NCI-H187 (cell line): ENCODE measurements at places on chromosomes 13 and 19.

GRCh38 chr13:29963089-29963488 lies 112.7 kb upstream of the UBL3 start:
- DNase-seq, result no peak

DNA sequence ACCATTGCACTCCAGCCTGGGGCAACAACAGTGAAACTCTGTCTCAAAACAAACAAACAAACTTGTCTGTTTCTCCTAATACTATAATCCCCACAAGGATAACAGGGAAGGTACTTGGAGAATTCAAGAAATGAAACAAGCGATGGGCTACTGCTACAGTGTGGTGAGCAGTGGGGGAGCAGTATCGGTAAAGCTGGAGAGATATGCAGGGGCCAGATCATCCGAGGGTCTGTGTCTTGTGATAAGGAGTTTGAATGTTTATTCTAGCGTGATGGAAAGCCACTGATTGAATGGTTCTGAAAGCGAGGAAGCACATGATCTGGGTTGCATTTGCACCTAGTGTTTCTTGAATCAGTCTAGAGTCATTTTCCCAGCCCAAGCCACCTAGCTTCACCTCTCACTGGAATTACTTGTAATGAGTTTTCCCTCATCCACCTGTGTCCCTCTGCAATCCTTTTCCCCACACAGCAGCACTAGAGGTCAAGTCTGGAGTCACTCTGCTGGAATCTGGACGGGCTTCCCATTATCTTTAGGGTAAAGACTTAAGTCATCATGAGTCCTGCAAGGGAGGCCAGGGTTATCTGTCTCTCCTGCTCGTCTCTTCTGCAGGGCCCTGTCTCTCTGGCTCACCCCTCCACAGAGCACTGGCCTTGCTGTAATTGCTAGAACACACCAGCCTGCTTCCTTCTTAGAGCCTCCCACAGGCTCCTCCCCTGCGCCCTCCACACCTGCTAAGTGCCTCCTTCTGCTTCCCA lies 162.3 kb downstream of the KLF5 start:
- DNase-seq, result no peak

DNA sequence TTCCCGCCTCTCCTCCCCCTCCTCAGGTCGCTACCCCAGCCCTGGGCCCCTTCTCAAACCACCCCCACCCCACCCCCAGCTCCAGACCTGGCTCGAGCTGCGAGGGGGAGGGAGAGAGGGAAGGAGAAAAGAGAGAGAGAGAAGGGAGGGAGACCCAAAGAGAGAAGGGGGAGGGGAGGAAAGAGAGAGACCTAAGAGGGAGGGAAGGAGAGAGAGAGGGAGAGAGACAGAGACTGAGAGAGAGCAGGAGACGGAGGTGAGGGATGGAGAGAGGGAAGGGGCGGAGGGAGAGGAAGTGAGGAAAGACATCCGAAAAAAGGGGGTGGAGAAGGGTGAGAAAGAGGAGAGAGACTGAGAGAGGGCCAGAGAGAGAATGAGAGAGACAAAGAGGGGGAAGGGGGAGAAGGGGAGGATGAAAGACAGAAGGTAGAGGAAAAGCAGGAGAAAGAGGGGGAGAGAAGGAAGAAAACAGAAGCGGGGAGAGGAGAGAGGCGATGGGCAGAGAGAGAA lies 2.0 kb upstream of the SPACA6 start:
- no peak for DNase-seq

GRCh38 chr19:1282588-1283206 lies 3.0 kb upstream of the EFNA2 start:
- DNase-seq, result no peak

GRCh38 chr19:8004723-8005513 lies 523 bp downstream of the ELAVL1 start:
- DNase-seq, result no peak

DNA sequence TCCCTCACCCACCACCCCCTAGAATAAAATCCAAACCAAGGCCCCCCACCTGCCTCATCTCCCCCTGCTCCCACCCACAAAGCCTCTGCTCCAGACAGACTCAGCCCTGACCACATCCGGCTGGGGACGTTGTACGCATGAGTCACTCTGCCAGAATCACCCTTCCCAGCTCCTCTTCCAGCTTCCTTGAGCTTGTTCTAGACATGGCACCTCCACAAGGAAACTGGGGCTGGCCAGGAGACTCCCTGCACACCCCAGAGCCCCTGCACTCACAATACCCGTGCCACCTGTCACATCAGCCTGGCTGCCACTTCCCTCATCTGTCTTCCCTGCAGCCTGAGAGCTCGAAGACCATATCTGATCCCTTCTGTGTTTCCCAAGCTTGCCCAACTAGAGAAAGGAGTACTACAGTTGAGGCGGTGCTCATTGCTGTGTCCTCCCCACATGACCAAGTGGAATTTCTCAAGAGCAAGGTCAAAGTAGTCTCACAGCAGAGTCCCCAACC lies 9.7 kb downstream of the DEDD2 start:
- no peak for DNase-seq
